ENCODE measurements at places on chromosomes 5 and 9.

GRCh38 chr9:33458444-33458843, 11.1 kb upstream of the AQP3 start:
- DNase-seq = peak; percentile 64

DNA sequence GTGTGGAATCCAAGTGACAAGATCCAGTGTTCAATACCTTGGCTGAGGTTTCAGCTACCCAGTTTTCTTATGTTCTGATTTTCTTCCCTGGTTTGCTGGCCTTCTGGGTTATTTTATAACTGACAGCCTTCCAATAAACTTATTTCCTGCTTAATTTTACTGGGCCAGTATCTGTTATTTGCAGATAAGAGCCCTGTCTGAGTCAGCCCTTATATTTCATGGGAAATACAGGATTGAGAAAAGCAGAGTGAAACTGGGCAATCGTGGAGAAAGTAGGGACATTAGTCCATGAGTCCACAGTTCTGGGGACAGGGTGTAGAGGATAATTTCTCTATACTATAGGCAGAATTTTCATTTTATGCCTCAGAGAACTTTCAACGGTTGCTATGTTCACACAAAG, 32.3 kb downstream of the TMEM167A start:
- no peak for DNase-seq

DNA sequence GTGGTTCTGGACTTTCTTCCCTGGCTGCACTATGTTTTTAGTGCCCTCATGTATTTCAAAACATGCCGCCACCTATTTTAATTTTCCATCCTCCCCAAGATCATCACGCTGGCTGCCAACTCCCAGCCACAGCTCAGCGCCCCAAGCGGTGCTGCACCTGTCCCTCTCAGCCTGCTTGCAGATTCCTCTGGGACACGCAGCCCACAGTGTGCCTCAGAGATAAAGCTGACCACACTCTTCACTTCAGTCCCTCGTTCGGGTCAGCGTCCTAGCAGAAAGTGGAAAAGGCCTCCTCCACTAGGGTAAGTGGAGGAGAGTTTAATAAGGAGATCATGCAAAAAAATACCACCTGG, 56.2 kb upstream of the CKS2 start:
- no peak for DNase-seq

- no peak for DNase-seq
Measured at GRCh38 chr9:80501635-80502034, 929.9 kb downstream of the TLE4 start.

DNA sequence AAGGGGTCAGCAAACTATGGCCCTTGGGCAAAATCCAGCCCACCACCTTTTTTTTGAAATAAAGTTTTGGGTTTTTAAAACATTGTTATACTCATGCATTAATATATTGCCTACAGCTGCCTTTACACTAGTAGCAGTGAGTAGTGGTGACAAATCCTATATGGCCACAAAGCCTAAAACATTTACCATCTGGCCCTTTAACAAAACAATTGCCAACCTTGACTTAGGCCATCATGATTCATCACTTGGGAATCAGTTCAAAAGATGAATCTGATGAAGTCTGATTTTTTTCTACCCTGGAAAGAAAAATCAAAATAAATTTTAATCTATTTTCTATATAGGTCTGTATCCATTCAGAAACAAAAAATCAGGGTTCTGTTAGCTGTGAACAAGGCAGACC, 484.9 kb downstream of the BNC2 start:
- no peak for DNase-seq

DNA sequence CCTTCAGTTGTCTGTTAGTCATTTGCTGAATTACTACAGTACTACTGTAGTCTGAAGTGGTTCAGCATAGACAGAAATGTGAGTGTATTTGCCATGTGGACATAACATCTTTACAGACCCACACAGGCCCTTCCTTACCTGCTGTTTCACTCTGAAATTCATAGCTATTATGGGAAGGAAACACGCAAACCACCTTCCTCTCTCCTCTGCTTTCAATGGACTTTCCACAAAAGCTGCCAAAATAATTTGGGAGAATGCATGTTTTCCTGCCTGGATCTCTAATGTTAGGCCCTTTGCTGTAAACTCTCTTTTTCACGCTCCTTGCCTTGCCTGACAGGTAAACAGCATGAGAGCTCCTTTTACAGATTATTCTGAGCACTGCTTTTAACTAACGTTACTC, 294.0 kb downstream of the GLIS3 start:
- no peak for DNase-seq

DNA sequence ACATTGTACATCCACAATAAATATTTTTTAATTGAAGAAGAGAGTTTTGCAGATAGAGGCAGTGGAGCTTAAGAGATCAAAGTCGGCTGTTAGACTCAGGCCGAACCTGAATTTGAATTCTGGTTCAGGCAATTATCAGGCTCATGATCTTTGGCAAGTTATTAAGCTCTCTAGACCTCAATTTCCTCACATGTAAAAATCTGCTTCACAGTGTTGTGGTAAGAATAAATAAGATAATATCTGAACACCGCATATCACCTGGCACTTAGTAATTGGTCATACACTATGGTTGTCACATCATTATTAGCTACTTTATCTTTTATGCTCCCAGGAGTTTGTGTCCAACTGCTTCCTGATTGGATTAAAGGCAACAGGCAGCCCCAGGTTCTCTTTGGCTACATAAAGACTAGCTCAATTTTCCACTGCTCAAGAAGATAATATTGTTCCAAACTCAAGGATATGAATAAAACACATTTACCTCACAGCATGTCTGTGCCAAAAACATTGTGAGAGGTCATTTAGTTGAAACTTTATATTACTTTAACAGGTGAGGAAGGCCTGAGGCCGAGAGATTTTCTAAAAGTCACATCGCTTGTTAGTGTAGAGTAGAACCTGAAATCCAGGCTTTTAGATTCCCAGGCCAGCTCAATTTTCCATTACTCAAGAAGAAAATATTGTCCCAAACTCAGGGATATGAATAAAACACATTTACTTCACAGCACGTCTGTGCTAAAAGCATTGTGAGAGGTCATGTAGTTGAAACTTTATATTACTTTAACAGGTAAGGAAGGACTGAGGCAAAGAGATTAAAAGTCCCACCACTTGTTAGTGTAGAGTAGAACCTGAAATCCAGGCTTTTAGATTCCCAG, 289.2 kb upstream of the PTGER4 start:
- DNase-seq = no peak

DNA sequence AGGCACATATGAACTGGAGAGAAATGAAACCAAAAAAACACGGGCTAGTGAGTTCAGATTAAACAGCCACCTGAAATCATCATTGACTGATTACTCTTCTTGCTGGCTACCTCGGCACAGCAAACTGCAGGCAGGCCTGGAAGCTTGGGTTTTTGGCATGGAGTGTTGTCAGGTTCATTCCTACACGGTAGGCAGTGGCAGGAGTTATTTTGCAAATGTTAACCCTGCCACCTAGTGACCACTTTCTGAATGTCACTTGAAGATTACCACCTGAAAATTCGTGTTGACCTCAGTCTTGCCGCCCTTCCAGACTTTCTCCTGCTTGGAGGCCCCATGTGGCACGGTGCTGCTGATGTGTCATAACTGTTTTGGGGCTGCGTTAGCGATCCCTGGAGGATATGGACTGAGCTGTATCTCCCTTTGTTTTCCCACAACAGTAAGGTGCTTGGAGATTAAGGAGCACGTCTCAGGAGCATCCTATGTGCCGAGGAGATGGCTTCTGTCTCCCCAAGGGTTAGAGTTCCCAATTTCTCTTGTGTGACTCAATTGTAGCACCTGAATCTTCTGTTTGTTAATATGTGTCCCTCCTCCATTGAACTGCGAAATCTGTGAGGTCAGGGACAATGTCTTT, 12.7 kb upstream of the CD180 start:
- peak; percentile 73 for DNase-seq

DNA sequence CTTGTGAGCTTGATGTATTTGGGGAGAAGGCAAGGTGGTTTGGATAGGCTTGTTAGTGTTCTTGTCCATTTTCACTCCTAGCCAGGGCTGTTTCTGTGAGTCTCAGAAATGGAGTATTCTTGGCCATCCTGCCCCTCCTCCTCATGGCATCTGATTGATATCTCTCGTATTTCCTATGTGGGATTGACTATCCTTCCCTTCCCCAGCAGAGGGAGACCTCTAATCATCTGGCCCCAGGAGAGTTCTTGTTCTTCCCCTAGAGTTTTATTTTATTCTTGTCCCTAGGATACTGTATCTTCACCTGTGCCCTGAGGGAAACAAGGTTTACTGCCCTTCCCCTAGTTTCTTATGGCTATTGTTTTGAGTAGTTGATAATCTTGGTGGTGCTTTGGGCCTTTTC, 114.4 kb downstream of the VPS13A start:
- no peak for DNase-seq

GRCh38 chr9:211036-211435, 3.6 kb upstream of the DOCK8 start:
- DNase-seq = no peak

- no peak for DNase-seq
Measured at GRCh38 chr5:92364986-92365550, 982.0 kb upstream of the ARRDC3 start.

GRCh38 chr5:38756068-38756467, 89.7 kb upstream of the OSMR start:
- no peak for DNase-seq

DNA sequence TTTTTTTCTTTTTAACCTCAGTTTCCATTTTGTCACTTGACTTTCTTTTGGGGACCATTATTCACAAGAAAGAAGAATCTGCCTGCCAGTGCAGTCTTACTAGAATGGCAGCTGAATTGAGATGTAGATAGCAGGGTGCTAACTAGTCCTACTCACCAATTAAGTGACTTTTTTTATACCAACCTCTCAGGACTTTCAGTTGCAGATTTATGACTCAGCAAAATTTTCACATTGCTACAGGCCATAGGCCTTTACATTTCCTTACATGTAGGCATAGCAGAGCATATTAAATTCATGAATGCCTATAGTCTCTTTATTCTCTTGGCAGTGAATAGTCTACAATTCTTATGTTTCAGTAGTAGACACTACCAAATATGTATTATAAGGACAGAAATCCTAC, 54.0 kb upstream of the FKTN start:
- no peak for DNase-seq

DNA sequence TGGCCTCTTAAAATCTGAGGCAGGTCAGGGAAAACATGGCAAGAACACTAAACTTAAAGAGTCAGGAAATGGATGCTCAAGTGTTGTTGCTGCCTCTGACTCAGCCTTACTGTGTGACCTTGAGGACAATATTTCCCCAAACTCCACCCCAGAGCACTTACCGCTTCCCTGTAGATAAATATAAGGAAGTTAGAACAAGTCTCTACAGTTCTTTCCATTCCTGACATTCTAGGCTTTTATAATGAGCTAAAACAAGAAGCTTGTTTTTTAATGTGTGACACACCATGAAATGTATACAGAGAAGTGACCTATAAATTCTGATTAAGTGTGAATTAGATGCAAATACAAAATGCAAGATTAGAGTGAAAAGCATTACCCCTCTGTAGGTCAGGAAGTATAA, 129.3 kb downstream of the GRIA1 start:
- DNase-seq = no peak

DNA sequence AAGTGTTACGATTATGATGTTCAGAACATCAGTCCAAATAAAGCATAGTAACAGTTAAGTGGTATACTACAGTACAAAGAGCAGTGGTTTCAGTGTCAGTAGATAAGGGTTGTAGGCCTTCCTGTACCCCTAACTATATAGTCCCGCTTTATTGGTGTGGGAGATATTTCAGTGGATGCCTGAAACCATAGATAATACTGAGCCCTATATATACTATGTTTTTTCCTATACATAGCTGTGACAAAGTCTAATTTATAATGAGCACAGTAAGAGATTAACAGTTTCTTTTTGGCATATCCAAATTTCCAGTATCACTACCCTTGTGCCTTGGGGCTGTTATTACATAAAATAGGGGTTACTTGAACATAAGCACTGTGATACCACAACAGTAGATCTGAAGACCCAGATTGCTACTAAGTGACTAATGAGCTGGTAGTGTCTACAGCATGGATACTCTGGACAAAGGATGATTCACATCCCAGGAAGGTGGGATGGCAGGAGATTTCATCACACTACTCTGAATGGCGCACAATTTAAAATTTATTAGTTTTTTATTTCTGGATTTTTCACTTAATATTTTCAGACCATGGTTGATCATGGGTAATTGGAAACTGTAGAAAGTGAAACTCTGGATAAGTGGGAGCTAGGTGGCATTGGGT, 119.3 kb downstream of the RPS23 start:
- no peak for DNase-seq

GRCh38 chr5:5699062-5699461, 276.6 kb downstream of the ICE1 start:
- DNase-seq = no peak

- DNase-seq = no peak
Measured at GRCh38 chr9:93139365-93140182, 5.5 kb upstream of the NINJ1 start.

- no peak for DNase-seq
Measured at GRCh38 chr5:68499987-68500386, 284.4 kb downstream of the PIK3R1 start.

DNA sequence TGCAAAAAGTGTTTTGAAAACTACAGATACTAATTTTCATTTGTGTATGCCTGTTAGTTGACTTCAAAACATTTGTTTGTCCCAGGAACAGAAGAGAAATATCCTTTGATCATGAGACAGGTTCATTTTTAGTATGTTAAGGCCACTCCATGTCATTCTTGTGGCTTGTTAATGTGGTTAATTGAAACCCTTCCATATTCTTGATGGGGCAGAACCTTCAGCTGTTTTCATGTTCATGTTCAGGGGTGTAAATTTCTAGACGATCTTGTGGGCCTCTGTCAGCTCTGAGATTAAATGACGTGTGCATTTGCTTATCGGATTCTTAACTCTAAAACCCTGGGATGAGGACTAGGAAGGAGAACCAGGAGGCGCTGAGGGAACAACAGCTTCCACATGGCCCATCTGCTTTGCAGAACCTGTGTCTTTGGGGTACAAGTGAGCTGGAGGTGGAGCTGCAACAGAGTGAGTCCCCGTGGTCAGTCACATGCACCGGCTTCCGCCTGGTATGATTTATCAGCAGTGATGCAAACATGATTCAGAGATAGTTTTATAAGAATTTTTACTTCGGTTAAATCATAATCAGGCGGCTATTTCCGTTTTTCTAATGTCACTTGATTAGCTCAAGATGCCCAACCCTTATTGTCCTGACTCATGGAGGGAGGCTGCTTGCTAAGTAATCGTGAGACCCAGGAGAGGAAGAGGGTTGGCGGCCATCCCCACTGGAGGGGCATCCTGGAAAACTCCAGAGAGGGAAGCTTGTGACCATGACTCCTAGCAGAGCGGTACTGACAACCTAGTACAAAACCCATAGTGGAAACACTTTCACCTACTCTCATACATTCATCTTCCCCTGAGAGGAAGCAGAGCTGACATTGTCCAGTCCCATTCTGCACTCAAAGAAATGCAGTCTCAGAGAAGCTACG, 138.4 kb downstream of the C9orf152 start:
- DNase-seq = no peak
